ENCODE measurements at places on chromosomes 11 and 22.

DNA sequence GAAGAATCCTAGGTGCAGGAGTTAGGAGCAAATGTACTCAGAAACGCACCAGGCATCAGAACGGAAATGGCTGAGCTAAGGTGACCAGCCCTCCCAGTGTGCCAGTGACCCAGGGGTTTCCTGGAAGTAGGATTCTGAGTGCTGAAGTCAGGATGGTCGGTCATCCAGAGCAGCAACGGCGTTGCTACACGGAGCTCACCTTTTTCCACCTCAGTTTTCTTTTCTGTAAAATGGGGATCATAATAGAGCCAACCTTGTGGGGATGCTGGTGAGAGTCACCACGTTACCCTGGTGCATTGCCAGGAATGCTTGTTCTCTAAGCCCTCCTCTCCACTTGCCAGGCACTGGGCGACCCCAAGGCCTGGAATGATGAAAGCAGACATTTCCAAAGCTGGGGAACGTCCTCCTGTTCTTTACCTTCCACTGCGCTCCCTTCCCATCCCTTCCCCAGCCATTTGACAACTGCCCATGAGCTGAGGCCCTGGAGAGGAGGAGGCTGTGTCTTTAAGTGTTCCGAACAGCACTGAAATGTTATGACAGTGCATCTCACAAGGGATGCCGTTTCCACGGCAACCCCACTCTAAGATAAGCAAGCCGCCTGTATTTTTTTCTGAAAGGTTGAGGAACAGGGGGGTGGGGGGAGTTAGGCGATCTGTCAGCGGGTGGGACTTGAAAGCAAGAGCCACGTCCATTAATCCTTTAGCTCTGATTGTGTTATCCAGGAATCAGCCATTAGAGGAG lies 66.8 kb downstream of the TSPAN18 start:
- peak; percentile 37 for DNase-seq

DNA sequence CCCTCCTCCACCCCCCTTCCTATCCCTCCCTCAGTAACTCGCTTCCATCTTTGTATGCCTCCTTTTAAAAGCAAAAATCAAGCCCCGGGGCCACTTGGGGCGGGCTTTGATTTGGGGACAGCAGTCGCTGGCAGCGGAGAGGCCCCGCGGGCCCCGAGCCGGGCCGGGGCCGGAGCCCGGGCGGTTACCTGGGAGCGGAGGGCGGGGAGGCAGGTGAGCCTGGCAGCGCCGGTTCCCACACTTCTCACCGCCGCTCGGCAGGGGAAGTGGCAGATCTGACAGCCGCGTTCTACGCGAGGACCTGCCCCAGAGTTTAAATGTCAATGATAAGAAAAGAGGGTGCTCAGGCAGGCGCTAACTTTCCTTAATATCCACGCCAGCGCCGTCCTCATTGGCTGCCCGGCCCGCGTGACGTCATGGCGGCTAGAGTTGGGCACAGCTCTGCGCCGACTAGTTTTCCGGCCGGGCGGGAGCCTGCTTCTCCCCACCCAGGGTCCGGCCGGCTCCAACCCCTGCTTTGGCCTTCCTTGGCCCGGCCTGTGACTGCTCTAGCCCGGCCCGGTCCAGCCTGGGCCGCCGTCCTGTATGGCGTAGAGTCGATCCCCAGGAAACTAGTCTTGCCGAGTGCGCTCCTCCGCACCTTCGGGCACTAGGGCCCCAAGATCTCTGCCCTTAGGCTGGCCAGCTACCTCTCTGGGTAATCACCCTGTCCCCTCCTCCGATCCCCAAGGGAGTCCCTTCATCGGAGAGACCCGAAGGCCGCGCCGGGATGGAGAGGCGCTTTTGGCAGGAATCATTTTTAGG lies 6.7 kb upstream of the PAX6 start:
- no peak for DNase-seq

- peak; percentile 50 for DNase-seq
These were observed 8.6 kb upstream of the MIAT start for GRCh38 chr22:26648528-26649388.

- DNase-seq, result no peak
These were observed 1.2 kb downstream of the RAG2 start for GRCh38 chr11:36596880-36597279.

GRCh38 chr22:39688186-39688785 lies 117.7 kb downstream of the CACNA1I start:
- DNase-seq, result no peak

DNA sequence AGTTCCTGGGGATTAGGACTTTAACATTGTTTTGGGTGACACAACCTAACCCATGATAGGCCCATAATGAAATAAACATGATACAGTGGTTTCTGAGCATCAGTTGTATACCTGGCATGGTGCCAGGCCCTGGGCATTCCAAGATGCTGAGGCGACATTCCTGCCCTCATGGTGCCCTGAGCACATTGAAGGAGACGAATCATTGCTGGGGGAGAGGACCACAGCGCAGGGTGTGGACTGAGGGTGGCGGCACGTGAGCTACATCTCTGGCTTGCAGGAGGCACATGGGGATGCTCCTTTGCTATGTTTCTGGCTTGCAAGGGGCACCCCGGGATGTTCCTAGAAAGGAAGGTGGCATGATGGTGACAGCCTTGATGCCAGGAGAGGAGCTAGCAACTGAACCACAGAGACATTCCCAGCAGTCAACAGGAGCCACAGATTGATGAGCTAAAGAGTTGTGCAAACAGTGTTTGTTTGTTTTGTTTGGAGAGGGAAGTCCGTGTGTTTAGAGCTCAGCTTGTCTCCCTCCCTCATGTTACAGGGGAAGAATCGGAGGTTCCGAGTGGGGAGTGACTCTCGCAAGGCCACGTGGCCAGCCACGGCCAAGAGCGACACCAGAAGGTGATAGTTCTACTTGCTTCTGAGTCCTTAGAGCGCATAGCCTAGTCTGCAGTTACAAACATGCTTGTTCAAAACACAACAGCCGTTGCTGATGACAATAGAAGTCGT lies 106.4 kb downstream of the MIAT start:
- no peak for DNase-seq

DNA sequence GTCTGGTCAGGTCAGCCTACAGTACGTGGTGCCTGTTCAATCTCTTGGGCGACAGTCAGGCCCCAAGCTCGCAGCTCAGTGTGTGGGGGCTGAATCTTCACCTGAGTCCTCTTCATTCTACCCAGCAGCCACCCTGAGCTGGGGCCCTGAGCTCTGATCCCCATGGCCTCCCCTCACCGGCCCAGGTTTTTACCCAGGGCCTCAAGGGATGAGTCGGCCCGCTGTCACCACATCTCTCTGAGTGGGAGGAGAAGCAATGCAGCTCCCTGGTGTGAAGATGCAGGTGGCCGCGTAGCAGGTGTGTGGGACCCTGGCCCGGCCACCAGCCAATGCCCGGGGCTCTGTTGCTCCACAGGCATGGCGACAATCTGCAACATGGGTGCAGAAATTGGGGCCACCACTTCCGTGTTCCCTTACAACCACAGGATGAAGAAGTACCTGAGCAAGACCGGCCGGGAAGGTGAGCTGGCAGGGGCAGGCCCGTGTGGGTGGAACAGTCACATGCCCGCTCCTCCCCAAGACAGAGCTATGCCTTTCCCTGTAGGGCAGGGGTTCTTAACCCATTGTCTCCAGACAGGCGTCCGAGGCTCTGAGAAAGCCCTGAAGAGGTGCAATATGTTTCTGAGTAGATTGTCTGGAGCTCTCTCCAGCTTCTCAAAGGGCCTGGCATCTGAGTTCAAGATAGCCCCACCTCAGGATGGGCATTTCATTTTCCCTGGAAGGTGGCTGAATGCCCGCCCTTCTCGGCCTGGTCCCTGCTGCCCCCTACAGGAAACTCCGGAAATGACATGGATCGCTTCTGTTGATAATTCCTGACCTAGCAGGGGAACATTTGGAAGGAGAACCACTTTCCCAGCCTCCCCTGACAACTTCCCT lies 26.9 kb downstream of the POLR3H start:
- DNase-seq, result peak; percentile 63

DNA sequence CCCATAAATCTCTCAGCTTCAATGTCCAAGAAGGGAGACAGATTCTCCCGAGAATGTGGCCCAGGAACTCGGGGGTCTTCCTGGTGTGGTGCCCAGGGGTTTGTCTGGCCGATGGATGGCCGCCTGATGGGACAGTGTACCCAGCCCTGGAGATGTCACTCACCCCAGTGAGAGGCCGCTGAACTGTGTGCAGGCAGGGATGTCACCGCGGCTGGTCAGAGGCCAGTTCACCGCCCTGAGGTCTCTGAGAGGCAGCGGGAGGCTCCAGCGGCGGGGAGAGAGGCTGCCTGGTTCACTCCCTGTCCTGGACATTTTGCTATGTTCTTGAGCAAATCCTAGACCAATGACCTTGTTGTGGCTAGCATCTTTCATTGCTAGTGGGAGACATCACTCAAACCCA lies 1349.5 kb downstream of the BRD1 start:
- DNase-seq, result no peak

GRCh38 chr11:14669499-14669898 lies 25.9 kb downstream of the PDE3B start:
- DNase-seq, result no peak

- no peak for DNase-seq
These were observed 73.2 kb upstream of the SUSD2 start for GRCh38 chr22:24108073-24108472.

DNA sequence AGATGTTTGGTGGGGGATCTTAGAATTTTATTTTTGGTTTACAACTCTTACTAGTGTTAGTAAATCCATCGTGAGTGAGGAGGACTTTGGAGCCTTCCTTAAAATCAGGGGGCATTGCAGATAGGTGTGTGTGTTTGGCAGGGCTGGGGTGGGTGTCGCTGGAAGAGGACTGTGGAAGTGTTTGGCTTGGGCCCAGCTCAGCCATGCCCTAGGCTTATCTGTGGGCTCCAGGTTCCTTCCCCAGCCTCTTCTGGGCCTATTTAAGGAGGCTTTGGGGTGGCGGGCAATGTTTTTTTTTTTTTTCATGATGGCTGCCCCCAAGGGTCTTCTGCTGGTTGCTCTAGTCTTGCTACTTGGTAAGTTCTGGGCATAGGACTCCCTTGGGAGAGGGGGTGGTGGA lies 22.1 kb downstream of the MTFP1 start:
- DNase-seq, result no peak

- no peak for DNase-seq
These were observed 15.7 kb upstream of the IL10RA start for GRCh38 chr11:117970400-117971024.

GRCh38 chr11:125175896-125176575 lies 11.5 kb downstream of the PKNOX2 start:
- no peak for DNase-seq

DNA sequence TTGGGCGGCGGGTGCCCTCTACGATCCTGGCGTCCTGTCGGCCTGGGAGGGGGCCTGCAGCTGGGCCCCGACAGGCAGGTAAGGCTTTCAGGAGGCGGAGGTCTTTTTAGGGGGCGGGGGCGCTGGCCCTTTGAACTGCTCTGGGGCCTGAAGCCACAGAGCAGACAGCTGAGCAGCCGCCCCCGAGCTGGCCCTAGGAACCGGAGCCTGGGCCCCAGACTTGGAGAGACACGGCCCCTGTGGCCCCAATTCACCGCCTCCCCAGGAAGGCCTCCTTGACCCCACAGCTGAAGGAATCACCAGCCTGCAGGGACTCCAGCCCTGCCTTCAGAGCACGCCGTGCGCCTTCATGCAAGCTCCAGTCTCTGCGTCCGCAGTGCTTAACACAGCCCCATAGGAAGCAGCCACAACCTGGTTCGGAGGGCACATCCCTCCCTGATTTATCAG lies 618 bp upstream of the CERK start:
- DNase-seq, result no peak

GRCh38 chr22:48370508-48371325 lies 1457.0 kb downstream of the BRD1 start:
- DNase-seq, result peak; percentile 19

DNA sequence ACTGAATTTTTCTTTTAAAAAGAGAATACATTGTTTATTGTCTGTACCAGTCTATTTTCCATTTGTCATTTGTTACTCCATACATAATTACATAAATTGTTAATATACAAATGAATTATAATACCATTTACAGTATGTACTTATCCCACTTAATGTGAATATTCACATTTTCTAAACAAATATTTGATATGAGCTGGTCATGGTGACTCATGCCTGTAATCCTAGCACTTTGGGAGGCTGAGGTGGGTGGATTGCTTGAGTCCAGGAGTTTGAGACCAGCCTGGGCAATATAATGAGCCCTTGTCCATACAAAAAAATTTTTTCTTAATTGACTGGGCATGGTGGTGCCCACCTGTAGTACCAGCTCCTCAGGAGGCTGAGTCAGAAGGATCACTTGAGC lies 6.8 kb downstream of the SC5D start:
- DNase-seq, result no peak

- no peak for DNase-seq
These were observed 1.6 kb downstream of the FGF19 start for GRCh38 chr11:69702239-69702691.

GRCh38 chr11:69981119-69981784 lies 96.9 kb upstream of the ANO1 start:
- DNase-seq, result no peak

DNA sequence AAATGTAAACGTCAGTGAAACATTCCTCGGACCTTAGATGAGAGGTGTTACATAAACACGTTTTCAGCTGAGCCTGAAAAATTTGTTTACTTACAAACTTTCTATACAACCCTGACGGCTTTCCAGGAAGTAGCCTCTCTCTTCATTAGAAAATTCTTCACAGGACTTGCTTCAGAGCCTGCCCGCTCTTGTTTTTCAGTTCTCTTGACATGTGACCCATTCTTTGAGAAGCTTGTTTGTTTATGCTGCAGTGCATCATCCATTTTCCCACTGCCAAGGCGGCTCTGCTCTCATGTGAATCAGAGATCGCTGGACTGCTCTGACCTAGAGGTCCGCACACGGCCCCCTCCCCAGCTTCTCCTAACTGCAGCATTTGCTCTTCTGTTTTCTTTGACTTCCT lies 47.9 kb upstream of the ARHGAP42 start:
- no peak for DNase-seq

- DNase-seq, result no peak
These were observed 9.4 kb downstream of the SYTL2 start for GRCh38 chr11:85801527-85801926.

DNA sequence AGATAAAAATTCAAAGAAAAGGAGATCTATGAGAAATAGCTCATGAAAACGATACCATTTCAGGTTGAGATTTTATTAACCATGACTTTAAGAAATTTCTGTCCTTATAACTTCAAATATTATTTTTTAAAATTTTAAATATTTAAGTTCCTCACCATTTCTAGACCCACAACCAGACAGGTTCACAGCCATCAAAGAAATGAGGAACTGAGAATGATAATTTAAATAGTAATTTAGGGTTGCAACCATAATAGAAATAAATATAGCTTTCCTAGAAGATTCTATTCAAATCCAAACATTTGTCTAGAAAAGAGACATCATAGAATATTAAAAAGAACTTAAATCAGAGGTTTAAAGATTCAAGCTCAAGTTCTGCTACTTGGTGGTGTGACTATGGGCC lies 5.9 kb upstream of the VWA5A start:
- DNase-seq, result no peak

Data from NCI-H2171 treated with DMSO at 0.1 percent for 48 hours (cell line).